T-helper 2 cell (primary cell): ENCODE measurements at places on chromosomes 1 and 21.
A peak's percentile ranks its signal among the peaks of the same experiment; 100 is the strongest.

GRCh38 chr1:28648008-28648473 is 359 bp upstream of the RNU11 start:
- DNase-seq, result peak; percentile 93

GRCh38 chr1:117001254-117001927 is at the start of gene CD101:
Gene CD101, plus strand, starts transcription at chr1:117001760. Its CDS starts 58 bp downstream, at chr1:117001818.
- DNase-seq, result peak; percentile 88

DNA sequence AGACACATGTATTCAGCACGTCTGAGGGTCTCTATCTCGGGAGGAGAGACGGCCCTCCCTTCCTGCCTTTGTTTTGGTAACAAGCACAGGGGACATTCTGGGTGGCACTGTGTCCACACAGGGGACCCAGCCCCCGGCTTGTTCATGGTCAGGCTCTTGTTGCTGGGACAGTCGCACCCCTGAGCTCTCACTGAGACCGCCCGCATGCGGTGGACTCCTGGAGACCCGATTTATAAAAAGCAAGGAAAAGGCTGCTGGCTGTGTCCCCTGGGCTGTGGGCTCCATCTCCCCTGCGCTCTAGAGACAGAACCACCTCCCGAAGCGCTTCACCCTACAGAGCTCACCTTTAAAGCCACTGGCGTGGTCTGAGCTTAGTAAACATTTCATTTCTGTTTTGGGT is 103.4 kb downstream of the WDR4 start:
- no peak for DNase-seq

- peak; percentile 63 for DNase-seq
Observed at GRCh38 chr1:193592317-193592716, 405.9 kb upstream of the B3GALT2 start.

DNA sequence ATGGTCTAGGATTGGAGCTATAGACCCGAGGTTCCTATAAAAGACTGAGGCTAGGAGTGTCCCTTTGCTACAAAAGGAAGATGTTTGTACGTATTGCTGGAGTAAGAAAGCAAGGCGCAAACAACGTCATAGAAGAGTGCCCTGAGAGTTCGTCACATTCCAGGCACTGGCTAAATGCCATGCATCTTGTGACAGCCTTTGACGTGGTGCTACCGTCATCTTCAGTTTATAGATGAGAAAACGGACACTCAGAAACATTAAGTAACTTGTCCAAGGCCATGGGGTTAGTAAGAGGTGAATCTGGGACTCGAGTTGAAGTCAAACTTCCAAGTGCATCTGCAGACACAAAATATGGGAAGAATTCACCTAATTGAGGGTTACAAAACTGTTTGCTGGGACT is 104.2 kb upstream of the SLC45A1 start:
- no peak for DNase-seq

- DNase-seq, result no peak
Observed at GRCh38 chr1:112445596-112445995, 49.6 kb downstream of the CTTNBP2NL start.

- DNase-seq, result no peak
Observed at GRCh38 chr1:227915564-227916553, 31.9 kb downstream of the WNT9A start.

- no peak for DNase-seq
Observed at GRCh38 chr1:71232166-71232763, 151.4 kb upstream of the ZRANB2 start.

DNA sequence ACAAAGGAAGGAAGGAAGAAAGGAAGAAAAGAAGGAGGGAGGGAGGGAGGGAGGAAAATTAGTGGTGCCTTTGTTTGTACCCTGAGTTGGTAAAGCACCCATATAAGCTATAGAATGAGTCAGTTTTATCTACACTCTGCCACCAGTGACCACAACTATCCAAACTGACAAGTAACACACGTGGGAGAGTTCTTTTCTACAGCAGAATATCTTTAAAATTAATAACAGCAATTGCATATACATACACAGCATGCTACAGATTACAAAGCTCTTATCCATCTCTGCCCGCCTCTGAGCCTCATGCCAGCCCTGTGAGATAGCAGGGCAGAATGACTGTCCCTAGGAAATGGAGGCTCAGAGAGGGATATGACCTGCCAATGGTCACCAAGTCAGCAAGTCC is 20.3 kb downstream of the CDCP2 start:
- DNase-seq, result no peak

- DNase-seq, result no peak
Observed at GRCh38 chr1:218939095-218939494, 234.6 kb upstream of the LYPLAL1 start.

DNA sequence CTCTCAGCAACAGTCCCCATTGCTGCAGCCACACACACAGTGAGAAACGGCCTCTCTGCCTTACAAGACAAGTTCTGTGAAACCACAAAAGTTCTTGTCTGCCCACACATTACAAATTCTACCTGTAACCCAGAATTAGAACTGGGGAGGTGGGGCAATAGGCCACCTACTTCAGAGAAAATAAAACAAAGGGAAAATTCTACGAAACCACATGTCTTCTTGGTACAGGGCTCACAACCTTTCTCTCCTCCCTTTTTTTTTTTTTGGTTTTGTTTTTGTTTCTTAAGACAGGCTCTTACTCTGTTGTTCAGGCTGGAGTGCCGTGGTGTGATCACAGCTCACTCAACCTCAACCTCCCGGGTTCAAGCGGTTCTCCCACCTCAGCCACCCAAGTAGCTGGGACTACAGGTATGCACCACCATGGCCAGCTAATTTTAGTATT is 30.2 kb downstream of the LPAR3 start:
- DNase-seq, result peak; percentile 79

DNA sequence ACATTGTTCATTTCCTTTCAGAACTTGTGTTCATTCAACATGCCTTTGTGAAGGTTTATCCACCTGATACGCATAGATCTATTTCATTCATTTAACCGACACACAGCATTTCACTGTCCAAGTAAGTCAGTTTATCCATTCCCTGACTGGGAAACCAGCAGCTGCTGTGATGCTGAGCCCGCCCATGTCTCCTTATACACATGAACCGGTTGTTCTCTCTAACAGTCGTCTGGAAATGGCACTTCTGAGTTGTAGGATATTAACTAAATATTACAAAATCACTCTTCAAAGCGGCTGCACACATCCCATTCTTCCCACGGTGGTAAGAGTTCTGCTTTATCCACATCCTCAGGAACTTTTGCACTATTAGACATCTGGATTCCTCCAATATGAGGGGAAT is 71.1 kb downstream of the NPHP4 start:
- no peak for DNase-seq

GRCh38 chr1:25036117-25036546 is 106.1 kb upstream of the RUNX3 start:
- DNase-seq, result peak; percentile 57

DNA sequence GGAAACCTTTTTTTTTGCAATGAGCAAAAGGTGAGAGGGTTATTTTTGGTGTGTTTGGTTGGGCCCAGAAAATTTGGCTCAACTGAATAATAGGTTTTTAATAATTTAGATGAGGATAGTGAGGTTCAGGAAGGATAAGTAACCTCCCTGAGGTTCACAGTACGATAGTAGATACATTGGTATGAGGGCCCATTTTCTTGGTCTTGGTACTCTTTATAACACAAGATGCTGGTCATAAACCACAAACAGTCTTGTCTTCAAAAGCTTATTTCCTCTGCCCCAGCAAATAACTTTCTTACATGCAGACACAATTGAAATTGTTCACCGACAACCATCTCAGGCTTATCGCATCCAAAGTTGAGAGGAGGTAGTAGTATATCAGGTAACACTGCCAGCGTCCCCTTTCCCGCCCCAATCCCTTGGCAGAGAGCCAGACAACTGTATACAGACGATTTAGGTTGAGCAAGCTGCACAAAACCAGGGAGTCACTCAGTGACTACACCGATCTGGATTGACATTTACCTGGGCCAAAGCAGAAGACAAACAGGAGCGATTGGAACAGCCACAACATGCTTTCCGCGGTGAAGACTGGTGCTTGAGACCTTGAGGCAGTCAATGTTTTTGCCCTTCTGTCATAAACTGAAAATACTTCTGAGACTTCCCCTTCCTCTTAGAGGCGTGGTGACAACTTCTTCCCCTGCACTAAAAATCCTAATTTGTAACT is at the start of gene SLAMF6:
Gene SLAMF6 (minus strand): TSS at position 634 of the 724 bp plus-strand sequence. CDS start 63 bp downstream, at position 571.
- DNase-seq, result peak; percentile 9

- no peak for DNase-seq
Observed at GRCh38 chr1:183185941-183186490, at the start of gene LAMC2. Gene LAMC2, plus strand, starts transcription at chr1:183186264. Its CDS starts 89 bp downstream, at chr1:183186353.

DNA sequence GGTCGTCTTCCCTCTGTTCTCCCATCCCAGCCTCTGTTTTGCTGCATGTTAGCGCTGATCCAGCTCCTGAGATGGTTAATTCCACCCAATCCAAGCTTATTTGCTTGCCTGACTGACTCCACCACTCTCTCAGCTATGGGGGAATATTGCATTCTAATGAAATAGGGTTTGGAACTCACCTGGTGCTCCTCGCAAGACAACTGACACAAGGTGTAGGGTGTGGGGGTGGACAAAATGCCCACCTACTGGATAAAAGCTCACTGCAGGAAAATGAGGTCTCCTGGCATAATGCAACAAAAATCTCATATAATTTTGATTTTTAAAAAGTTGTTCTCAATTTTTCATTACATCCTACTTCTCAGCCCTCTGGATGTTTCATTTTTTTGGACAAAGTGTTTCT is 259.0 kb downstream of the ZNF648 start:
- no peak for DNase-seq

DNA sequence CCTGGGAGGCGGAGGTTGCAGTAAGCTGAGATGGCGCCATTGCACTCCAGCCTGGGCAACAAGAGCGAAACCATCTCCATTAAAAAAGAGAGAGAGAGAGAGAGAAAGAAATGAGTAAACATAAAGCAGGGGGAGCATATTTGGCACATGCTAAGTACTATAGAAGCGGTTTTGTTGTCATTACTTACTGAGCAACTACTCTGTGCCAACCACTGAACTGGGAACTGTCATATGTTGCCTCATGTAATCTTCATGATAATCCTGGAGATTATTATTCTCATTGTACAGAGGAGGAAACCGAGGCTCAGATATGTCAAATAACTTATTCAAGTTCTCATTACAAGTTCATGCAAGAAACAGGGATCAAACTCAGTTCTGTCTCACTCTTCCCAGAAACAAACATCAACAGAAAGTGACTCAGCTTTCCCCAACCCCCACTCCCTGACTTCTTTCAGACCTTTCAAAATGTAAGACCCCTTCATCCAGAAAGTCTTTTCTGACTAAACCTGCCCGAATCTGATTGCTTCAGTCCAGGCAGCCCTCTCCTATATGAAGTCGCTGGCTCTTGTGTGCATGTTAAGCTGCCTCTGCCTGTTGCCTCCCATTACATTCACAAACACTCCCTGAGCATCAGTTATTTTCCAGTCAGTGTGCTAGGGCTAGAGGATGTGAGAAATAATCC is 23.5 kb downstream of the LAMB3 start:
- no peak for DNase-seq

GRCh38 chr1:25804244-25804963 is 4.4 kb downstream of the SELENON start:
- DNase-seq, result no peak

DNA sequence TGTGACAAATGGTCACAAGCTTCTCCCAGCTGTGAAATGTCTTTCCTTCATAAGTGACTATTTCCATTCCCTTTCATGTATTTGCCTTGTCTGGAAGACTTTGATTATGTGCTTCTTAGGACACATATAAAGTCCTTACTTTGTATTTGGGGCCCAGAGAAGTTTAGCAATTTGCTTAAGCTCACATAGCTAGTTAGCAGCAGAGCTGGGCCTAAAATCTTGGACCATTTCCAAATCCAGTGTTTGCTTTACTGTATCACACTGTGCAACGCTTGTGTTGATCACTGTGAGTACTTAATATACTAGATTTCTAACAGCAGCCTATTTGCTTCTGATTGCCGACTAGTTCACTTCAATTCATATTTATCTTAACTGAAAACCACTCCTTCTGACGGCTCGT is 2.2 kb upstream of the KCNA3 start:
- no peak for DNase-seq

- no peak for DNase-seq
Observed at GRCh38 chr1:169009666-169010065, 96.8 kb upstream of the ATP1B1 start.

DNA sequence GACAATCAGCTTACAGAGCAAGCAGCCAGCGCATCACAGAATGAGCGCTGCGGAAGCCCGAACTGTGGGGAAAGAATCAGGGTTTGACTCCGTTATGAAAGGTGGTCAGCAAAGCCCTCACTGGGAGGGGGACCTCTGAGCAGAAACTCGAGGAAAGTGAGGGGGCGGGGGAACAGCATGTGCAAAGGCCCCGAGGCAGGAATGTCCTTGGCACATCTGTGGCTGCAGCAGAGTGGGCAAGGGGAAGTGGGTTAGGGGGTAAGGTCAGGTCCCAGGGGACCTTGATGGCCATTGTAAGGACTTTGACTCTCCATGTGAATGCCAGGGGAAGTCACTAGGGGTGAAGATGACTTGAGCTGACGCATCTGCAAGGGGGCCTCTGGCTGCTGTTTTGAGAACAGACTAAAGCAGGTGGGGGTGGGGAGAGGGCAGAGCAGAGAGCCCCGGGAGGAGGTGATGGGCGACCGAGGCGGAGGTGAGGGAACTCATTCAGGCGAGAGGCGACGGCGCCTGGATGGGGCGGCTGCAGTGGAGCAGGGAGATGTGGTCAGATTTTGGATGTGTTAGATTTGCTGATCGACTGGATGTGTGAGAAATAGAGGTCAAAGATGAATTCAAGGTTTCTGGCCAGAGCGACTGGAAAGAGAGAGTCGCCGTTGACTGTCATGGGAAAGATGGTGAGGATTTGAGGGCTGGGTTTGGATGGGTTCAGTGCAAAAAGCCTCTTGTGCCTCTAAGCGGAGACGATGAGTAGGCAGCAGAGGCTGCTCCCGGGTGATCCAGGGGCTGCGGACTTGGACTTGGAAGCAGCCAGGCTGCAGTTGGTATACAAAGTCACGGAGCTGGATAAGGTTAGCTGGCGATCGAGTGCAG is 108.0 kb upstream of the ZBTB40 start:
- DNase-seq, result no peak

GRCh38 chr1:229124520-229125124 is 146.3 kb upstream of the RAB4A start:
- DNase-seq, result no peak

GRCh38 chr1:25526753-25527152 is 16.7 kb upstream of the LDLRAP1 start:
- DNase-seq, result no peak

- no peak for DNase-seq
Observed at GRCh38 chr1:209650454-209650853, 1.8 kb downstream of the LAMB3 start.

- no peak for DNase-seq
Observed at GRCh38 chr1:69305621-69306020, 262.1 kb upstream of the LRRC7 start.

DNA sequence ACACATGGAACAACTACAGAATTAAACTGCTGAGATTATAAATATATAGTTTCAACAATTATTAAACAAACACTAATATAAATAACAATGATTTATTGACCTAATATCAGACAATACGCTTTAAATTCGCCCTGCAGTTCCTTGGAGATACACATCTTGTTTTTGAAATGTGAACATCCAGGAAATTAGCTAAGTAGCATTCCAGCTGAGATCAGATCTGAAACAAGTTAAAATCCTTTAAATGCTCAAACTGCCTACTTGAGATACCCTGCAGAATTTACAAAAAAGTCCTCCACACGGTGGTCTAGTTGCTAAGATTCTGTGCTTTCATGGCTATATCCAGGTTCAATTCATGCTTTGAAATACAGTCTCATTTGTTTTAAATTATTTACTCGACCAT is 101.4 kb upstream of the OLFM3 start:
- DNase-seq, result no peak

- DNase-seq, result no peak
Observed at GRCh38 chr21:43818685-43819084, 29.3 kb downstream of the RRP1 start.
